ENCODE measurements at places on chromosomes 16 and 17. TPM values are rescaled to one million over a fixed set of nuclear protein-coding genes. Genes with fewer than 3 reads are reported as not detected.

GRCh38 chr17:46020023-46020761 is 21.1 kb downstream of the STH start:
- no peak for DNase-seq

DNA sequence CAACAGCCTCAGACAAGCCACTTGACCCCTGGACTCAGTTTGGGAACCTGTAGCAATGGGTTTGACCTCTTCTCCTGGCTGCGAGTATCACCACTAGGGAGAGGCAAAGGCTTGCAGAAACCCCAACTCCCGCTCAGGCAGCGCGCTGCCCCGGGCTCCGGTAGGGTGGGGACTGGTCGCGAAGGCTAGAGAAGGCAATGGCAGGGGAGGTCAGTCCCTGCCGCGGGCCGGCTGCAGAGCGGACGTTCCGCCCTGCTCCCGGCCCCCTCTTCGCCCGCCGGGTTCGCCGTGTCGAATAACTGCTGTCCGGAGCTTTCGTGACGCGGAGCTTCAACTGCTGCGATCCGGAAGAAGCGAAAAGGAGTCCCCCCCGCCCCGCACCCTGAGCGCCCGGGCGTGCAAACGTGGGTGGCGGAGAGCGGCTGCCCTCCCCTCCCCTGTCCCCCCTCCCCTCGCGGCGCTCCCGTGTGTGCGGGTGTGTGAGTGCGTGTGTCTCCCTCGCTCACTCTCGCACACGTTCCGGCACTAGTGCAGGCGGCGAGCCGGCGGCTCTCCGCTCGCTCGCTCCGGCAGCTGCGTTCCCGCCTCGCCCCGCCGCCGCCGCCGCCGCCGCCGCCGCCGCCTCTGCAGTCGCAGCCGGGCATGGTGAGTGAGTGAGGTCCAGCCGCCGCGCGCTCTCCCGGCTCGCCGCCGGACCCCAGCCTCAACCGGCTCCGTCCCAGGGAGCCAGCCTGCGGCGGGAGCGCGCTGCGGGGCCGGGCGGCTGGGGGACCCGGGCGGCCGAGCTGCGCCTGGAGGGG is 772 bp upstream of the SHISA6 start:
- DNase-seq = no peak

The PPY gene
- total RNA-seq = not detected

DNA sequence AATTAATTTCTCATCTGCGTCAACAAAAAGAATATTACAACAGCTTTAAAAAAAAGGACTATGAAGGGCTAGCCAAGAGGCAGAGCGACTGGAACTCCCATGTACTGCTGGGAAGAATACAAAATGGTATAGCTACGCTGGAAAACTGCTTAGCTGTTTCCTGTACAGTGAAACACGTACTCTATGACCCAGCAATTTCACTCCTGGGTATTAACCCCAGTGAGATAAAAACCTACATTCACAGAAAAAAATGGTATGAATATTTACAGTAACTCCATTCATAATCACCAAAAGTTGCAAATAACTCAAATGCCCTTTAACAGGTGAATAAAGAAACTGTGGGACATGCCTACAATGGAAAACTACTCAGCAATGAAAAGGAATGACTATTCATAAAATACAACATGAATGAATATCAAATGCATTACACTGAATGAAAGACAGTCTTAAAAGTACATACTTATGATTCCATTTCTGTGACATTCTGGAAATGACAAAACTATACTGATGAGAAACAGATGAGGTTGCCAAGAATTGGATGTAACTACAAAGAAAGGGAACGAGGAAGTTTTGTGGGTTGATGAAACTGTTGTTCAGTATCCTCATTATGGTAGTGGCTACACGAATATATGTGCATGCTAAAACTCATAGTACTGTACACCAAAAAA is 27.6 kb downstream of the CMTM4 start:
- no peak for DNase-seq

The RCVRN gene
- 0.90 TPM for total RNA-seq
